ENCODE measurements at places on chromosomes 5 and 9.

- no peak for ATAC-seq
Measured at GRCh38 chr9:136250676-136251075, 5.1 kb upstream of the QSOX2 start.

GRCh38 chr9:133918111-133918813 is 73.9 kb downstream of the VAV2 start:
- ATAC-seq: no peak

GRCh38 chr5:169354921-169355320 is 54.0 kb upstream of the SLIT3 start:
- ATAC-seq: no peak

- peak; percentile 92 for ATAC-seq
Measured at GRCh38 chr5:31987985-31988710, 186.0 kb downstream of the GOLPH3 start.

DNA sequence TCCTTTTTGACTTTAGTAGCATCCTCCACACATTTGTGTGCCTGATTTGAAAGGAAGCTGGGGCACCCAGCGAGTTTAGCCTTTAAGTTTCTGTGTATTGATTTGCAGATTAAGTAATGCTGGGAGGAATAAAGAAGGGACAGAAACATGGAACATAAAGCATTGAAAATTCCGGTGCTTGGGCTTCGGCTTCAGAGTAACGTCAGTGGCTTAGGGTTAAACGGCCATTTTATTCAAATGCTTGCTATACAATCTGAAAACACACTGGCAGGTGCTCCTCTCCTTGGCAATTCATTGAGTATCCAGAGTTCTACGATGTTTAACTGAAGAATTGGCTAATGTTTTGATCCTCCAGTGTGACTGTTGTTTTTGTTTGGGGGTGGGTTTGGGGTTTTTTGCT is 58.0 kb upstream of the FSD1L start:
- ATAC-seq: no peak

- no peak for ATAC-seq
Measured at GRCh38 chr9:17669206-17669605, 90.3 kb downstream of the SH3GL2 start.

DNA sequence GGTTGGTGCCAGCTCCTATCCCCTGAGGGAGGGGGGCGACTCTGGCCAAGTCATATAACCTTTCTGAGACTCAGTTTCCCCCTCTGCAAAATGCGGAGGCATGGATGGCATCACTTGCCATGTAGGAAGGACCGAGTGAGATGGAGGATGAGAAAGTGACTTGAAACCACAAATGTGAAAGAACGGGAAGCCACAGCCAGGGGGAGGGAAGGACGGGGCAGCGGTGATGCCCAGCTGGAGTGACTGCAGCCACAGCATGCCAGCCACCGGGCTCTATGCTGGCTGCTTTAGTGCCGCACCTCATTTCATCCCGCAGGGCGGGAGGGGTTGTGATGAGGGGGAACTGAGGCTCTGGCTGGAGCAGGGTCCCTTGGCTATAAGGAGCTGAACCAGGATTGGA is 74.5 kb downstream of the HMCN2 start:
- ATAC-seq: no peak

GRCh38 chr9:79049371-79049770 is 522.4 kb upstream of the TLE4 start:
- ATAC-seq: no peak

GRCh38 chr5:78905084-78905938 is 79.8 kb downstream of the ARSB start:
- ATAC-seq: no peak

DNA sequence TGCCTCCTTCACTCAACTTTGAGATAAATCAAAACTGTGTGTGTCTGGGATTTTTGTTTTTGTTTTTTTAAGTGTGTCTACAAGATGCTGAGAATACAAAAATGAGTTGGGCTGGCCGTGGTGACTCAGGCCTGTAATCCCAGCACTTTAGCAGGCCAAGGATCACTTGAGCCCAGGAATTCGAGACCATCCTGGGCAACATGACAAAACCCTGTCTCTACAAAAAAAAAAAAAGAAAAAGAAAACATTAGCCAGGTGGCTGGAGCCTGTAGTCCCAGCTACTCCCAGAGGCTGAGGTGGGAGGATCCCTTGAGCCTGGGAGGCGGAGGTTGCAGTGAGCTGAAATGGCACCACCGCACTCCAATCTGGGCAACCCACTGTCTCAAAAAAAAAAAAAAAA is 21.0 kb downstream of the HNRNPK start:
- peak; percentile 45 for ATAC-seq

DNA sequence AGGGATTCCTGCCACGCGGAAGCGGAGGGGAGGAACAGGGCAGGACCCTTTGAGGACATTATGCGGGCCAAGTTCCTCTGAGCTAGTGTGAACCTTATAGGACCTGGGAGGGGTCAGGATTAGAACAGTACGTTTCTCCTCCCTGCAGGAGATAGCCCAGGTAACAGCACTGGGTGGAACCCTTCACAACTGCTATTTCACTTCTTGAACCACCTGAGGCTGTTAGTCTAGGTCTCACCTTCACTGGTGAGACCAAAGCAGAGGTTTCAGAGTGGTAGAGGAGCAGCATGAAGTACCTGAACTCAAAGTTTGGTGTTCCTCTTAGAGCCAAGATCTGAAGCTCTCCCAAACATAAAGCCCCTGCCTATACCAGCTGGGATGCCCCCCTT is 832 bp downstream of the EIF4EBP3 start:
- no peak for ATAC-seq

GRCh38 chr9:17045381-17045940 is 89.4 kb upstream of the CNTLN start:
- no peak for ATAC-seq

DNA sequence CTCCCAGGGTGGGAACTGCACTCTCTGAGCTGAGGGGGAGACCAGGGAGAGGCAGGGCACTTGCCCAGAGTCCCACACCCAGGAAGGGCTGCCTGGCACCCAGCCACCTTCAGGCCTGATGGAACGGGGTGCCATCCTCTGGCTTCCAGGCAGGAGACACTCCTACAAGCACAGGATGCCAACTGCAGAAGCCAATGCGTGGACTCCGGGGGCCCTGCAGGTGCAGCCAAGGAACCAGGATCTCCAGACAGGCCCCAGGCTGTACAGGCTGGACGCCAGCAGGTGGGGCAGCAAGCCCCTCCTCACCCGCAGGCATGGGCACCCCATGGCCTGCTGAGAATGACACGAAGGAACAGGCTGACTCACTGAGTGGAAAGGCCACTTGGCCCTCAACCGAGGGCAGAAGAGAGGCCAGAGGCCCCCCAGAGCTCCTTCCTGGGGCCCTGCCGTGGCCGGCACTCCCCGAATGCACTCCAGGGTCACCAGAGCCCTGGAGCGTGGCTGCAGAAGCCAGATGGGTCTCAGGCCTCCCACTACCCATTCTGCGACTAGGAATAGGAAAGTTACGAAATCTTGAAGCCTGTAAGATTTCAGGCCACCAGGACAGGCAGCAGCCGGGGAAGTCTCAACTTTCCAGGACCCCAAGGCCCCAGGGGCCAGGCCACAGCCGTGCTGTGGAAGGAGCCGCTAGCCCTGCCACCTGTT is 15.7 kb downstream of the NACC2 start:
- peak; percentile 21 for ATAC-seq

GRCh38 chr9:16310278-16311110 is 560.0 kb downstream of the BNC2 start:
- ATAC-seq: no peak

DNA sequence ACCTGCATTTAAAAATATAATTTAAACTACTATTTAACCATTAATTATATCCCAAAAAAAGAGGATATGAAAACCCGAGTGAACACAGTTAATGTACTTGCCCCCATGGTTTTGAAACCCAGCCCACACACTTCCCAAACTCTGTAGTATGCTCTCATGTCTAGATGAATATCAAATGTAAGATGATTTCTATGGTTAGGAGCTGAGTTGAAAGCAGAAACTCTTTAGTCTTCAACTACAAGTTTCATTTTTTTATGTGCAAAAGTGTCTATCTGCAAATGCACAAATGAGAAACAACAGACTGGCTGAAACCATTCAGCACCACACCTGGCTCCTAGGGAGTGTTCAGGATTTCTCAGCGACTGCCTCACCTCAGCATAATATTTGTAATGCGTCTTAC is 183.3 kb downstream of the SEMA5A start:
- no peak for ATAC-seq

- no peak for ATAC-seq
Measured at GRCh38 chr9:111937301-111937700, 40.7 kb downstream of the UGCG start.

DNA sequence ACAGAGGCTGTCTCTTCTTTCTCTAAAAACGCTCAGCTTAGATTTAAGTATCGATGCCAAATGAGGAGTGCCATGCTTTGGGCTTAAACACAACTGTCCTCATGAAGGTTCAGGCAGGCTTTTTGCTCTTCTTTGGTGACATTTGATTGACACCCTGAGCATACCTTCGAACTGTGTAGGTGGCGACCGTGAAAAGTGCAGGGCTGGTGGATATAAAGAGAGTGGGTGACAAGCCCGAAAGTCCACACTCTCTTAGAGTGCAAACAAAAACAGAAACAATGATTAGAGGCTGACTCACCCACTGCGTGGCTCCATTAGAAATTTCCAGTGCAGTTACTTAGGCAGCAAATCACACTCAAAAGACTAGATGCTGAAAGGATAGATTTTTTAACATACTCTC is 141.7 kb downstream of the SYK start:
- no peak for ATAC-seq

- no peak for ATAC-seq
Measured at GRCh38 chr5:108989761-108990392, 242.2 kb downstream of the FER start.

GRCh38 chr9:81250041-81250440 is 439.3 kb downstream of the TLE1 start:
- ATAC-seq: no peak

DNA sequence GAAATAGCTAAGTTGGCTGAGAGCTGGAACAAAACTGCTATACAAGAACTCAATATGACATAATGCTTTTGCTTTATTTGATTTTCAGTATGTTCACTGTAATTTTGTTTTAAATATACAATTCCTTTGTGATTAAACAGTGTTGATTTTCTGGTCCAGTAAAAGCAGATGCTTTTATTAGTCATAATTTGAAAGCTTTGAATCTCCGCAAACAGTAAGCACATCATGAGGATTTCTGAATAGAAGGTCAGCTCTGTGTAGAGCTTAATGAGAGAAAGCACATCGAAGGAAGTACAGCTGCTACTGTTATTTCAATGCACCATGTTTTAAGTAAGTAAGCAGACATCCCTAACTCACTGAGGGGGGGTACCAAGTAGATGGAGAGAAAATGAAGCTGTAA is 701.3 kb upstream of the ACO1 start:
- no peak for ATAC-seq

DNA sequence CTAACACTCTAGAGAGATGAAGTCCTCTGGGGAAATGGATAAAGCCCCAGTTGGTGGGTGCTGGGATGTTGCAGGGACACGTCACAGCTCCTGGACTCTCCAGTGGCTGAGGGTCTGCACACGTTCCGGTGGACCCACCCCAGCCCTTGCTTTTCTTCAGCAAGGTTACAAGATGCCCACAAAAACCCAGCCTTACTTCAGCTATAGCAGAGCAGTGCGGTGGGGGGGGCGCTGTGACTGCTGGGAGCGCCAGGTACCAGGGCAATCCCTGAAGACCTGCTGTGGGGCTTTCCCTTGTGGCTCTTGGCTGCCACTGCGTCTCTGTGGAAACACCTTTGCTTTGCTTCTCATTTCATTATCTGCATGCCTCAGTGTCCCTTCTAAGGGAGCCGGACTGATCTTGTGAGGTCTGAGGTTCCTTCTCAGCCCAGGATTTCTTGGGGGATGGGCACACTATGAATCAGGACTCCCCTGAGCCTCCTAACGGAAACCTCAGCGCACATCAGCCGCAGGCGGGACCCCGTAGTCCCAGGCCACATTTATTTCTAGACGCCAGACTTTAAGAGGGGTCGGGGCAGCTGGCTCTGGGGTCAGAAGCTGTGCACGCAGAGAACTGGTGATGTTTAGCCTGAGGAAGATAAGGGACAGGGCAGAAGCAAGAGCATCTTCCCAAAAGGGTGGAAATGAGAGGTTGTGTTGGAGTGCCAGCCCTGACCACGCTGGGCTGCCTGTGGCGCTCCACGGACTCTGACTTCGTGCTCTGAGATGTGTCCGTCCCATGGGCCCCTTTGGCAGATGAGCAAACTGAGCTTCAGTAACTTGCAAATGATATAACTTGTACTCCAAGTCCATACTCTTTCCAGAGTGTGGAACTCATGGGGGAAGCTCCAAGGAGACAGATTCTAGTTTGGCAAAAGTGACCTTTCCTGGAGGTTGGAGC is 106.8 kb downstream of the WNK2 start:
- ATAC-seq: no peak

DNA sequence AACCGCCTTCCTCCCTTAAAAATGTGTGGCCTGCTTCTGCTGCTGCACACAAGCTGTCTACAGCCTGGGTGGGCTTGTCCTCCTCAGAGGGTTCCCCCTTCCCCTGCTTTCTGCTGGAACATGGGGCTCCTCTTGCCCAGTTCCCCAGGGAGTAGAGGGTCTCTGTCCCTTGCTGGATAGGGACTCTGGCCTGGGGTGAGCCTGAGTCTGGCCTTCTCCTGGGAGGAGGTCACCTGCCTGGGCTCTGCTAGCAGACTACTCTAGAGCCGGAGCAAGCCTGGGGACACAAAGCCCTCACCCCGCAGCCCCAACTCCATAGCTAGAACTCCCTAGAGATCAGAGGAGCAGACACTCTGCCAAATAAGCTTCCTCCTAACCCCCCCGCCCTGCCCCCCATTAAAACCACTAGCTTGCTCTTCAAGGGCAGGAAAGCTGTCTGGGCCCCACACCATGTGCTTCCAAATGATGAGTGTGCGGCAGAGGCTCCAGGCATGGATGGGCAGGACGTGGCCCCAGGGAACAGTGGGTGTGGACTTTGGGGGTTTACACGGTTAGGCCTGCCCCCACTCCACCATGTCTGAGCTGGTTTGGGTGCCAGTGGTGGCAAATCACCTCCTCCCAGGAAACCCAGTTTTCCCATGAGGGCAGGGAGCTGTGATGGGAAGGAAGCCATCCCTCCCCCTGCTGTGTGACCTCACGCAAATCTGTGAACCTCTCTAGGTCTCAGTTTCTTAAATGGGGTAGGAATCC is 10.0 kb downstream of the TCF7 start:
- ATAC-seq: peak; percentile 22

DNA sequence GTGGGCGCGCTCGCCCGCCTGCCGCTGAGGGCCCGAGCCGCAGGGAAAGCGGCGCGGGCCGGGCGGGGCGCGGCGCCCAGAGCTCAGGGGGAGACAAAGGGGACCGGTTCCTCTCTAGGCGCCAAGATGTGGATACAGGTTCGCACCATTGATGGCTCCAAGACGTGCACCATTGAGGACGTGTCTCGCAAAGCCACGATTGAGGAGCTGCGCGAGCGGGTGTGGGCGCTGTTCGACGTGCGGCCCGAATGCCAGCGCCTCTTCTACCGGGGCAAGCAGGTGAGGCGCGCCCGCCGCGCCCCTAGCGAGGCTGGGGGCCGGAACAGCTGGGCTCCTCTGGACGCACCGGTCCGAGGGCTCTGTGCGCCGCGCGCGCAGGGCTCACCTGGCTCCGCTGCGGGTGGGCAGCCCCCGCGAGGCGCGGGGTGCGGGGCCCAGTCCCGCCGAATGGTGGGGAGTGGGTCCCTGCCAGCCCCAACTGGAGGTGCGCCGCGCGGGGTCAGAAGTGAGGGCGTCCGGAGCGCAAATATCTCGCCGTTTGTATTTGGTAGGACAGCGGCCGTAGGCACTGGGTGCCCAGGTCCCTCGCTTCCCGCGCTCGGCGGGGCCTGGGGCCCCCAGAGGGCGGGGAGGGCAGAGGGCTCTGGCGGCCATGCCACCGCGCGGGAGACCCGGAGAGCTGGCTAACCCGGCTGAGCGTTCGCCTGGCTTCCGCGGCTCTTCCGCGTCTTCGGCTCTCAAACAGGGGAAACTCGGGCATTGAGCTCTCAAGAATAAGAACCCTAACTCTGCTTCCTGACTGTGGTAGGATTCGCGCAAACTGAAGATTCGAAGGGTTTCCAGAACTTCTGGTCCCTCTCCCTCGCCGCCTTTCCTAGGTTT is 607 bp downstream of the UHRF2 start:
- peak; percentile 49 for ATAC-seq

All from SK-N-SH treated with all-trans-retinoic acid at 6 μM for 48 hours (cell line).